ENCODE measurements at places on chromosomes 6 and 20.

GRCh38 chr20:57881466-57882385 is 171.9 kb upstream of the PMEPA1 start:
- DNase-seq: no peak

DNA sequence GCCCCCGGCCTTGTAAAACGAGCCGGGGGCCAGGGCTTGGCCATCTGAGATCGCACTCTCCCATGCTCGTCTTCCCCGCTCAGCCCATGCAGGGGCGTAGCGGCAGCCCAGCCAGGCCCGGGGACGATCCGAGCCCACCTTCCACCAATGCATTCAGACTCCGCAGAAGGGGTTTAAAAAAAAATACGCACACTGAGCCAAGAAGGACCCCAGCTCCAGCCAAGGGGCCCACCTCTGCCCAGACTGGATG is 320 bp downstream of the GSTA4 start:
- no peak for DNase-seq

DNA sequence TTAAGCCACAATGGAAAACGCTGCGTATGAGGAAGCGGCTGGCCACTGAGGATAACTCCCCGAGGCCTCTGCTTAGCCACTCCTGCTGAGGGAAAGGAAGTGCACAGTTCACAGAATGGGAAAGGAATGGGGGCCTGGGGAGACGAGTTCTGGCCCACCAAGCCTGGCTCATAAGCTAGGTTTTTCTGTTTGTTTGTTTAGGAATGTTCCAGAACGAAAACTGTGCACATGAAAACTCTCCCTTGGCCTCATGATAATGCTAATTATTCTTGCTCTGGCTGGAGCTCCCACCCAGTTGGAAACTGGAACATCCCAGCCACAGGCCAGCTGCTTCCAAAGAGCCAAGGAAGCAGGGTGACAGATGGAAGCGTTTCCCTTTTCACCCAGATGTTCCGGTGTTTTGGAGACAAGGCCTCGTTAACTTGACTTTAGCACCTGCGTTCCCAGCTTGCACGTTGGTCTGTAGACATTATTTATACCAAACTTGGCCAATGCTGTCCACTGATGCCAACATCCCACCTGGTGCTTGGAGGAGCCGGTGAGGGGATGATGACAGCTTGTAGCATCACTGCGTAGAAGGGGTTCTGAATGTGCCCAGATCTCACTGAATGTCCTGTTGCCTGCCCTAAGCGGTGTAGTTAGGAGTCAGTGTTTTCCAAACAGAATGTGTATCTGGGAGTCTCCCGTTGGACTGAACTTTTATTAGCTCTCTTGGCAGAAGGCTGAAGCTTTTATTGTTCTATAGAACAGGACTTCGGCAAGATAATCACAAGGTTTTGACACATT is 34.5 kb downstream of the APCDD1L start:
- DNase-seq: no peak

DNA sequence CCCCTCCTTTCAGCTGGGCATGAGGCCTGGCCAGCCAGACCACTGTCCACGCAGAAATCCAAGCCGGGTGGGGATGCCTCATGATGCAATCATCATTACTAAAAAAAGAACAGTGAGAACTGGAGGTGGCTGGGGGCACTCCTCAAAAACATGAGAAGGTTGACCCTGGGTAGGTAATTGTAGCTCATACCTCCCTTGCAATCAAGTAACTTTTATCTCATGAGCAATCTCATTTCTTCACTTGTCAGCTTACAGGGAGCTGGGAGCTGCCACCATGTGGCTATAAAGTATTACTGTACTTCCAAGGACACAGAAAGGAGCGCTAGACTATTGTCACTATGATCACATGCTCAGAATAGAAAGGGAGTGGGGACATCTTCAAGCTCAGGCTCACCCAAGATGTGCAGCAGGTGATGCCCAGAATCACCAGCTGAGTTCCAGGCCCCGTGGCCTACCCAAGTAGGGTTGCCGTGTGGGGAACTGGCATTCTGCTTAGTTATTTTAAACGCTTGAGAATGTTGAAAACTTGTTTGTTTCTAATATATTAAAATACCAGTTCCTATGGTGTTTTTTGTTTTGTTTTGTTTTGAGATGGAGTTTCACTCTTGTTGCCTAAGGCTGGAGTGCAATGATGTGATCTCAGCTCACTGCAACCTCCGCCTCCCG is 3.0 kb upstream of the CDH26 start:
- DNase-seq: no peak

DNA sequence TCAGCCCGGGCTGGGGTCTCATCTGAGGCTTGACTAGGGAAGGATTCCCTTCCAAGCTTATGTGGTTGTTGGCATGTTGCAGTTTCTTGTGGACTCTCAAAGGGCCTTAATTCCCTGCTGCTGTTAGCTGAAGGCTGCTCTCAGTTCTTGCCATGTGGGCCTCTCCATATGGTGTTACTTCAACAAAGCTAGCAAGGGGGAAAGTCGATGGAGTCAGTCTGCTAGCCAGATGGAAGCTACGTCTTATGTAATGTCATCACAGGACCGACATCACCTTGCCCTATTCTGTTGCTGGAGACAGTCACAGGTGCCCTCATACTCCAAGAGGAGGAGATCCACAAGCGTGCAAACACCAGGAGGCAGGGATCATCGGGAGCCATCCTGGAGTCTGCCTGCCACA is 43.3 kb upstream of the ARMC2 start:
- no peak for DNase-seq

- no peak for DNase-seq
These were observed 88.4 kb downstream of the PXDC1 start for GRCh38 chr6:3663081-3663480.

- DNase-seq: peak; percentile 21
These were observed 33.9 kb downstream of the SLC17A4 start for GRCh38 chr6:25788305-25788922.

GRCh38 chr6:29933955-29934354 is 8.4 kb upstream of the HLA-A start:
- no peak for DNase-seq

DNA sequence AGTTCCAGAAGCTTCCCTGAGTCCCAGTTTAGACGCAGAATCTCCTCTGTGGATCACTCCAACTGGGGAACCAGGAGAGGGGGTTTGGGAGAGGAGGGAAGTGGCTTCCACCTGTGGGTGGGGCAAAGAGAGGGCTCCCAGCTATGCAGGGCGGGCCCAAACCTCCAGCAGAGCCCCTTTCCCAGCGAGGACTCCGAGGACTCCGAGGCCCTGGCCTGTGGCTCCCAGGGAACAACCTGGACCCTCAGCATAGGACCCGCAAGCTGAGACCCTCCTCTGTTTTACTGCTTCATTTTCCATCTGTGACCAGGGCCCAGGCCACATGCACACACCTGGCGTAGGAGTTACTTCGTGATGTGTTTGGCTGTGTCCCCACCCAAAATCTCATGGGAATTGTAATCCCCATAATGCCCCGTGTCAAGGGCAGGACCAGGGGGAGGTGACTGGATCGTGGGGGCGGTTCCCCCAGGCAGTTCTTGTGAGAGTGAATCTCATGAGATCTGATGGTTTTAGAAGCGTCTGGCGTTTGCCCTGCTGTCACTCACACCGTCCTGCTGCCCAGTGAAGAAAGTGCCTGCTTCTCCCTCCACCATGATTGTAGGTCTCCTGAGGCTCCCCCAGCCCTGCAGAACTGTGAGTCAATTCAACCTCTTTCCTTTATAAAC is 27.9 kb downstream of the NTSR1 start:
- no peak for DNase-seq

DNA sequence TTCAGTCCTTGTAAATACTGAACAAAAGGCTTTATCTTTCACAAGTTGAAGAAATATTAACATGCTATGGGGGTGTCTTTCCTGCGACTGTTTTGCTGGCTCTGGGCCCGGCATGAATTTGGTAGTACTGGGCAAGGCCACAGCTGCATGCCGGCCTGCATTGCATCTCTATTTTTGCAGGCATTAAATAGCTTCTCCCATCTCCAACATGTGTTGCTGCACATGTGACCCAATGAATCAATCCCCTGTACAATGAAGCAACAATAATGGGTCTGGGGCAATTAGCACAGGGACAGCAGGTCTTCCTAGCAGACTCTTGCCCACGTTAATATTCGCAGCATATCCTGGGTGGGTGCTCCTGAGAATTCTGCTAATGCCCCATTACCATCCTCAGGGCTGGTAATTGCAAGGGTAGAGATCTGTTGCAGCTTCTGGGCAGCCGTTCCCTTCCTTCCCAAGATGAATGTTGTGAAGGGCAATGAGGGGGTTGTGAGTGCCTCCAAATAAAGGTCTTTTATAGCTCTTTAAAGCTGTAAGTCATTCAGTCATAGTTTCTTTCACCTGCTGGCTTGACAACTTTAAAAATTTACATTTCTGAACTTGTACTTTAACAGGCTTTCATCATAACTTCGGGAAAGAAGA is 24.3 kb upstream of the CDYL start:
- DNase-seq: no peak

DNA sequence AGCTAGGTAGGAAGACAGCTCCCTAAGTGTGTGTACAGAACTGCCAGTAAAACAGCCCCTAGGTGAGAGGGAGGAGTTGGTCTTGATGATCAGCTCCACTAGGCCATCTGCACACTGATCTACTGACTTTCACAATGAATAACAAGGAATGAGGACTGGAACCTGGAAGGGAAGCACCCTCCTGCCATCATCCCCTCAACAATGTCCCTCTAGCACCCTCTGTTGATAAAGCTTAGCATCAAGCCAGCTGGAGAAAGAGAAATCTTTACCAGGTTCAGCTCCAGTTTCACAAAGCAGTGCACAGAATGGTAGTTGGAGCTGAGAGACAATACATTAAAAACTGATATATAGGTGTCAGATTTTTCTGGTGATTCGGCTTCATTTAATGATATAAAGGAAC is 57.2 kb upstream of the IRAK1BP1 start:
- DNase-seq: no peak

GRCh38 chr6:1130709-1131108 is 181.2 kb upstream of the FOXQ1 start:
- no peak for DNase-seq

GRCh38 chr6:72748759-72749158 is 126.9 kb downstream of the KCNQ5 start:
- peak; percentile 4 for DNase-seq

DNA sequence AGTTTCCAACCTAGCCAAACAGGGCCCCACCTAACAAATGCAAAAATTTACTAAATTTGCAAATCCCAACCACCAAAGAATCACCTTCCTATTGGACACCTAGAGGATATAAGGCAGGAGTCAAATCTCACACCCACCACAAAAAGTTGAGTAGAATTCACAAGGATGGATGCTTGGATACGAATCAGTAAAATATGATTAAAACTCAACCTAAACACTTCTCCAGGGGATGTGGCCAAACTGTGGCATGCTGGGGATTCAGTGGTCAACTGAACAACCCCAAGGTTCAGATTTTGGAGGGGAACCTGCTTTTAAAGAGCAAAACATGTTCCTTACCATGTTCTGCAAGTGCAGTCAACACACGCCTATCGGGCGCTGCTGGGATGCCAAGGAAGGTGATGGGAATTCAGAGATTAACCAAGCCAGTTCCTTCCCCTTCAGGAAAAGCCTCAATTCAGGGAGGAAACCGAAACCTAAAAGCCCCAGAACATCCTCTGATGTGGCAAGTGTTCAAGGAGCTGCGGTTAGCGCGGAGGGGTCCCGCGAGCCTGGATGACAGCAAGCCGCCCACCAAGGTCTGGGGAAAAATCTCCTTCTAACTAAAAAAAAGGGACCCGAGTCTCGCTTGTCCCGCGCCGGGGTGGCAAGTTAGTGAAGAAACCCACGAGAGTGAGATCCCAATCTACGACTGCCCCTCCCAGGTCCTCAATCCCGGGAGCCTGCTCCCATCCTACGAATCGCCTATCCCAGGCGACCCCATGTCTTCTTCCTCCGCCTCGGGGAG is 902 bp downstream of the SAMHD1 start:
- DNase-seq: no peak

DNA sequence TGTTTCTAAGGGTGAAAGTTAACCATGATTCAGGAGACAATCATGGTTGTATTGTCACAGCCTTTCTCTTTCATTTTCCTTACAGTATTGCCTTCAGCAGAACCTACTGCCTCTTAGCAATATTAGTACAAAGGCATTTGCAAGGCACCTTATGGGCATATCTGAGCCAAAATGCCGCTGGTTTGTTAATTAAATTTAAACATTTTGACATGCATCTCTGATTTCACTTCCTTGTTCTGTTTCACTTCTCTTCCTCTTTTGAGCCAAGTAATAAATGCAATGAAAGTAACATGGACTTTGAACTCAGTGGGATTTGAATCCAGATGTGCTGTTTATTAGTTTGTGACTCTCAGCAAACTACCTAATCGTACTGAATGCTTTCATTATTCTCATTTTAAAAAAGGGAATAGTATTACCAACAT is 467.4 kb upstream of the CITED2 start:
- DNase-seq: no peak

DNA sequence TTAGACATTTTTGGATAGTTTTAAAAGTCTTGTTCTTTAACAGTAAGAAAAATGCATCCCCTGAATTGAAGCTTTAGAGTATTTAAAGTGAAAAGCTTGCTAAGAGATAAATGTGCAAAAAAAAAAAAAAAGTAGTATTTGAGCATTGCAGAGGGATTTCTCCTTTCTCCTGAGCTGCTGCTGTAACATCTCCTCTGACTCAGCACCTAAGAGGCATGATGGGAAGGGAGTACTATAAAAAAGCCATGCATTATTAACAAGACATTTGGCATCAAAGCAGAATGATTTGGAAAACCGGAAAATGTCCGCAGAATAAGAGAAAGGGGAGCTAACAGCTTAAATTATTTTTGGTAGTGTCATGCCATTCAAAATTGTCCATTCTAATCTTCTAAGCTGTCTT is 27.9 kb downstream of the B4GALT5 start:
- DNase-seq: no peak

- DNase-seq: no peak
These were observed 89.4 kb upstream of the ATXN1 start for GRCh38 chr6:16850681-16851026.

DNA sequence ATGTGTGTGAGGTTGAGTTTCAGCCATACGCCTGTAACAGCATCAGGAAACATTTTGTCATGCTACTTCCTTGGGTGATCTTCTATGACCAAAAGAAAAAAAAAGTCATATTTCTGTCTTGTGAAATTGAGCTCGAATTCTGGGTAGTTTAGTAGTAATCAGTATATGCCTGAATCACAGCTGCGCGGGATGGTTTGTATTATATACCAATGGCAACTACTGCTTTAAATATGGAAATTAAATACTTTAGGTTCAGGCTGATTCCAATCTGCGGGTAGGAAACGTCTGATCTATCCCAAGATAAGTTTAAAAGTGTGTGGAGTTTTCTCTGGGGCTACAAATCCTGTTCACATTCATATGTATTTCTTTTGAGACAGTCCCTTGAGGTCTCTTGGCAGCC is 115.6 kb upstream of the FERMT1 start:
- no peak for DNase-seq

DNA sequence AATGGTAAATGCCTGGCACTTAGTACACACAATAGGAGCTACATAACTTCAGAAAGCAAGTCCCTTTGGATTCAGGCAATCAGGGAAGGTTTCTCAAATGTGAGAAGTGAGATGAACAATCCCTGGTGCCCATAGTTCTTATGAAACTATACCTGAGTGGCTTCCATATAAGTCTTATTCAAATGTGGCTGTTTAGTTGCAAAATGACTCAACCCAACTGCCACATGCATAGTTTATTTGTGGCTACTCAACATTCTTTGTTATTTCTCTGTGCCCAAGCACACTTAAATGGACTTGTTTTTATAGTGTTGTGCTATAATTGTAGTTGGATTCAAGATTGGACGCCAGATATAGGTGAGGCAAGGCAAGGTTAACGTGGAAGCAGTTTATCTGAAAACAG is 93.7 kb upstream of the ATXN1 start:
- no peak for DNase-seq

Data from stimulated activated CD4-positive, alpha-beta T cell treated with anti-CD3 and anti-CD28 coated beads, Interleukin-12 subunit alpha, Interleukin-12 subunit beta, amount 100 ng/mL, for 48 hours (primary cell).